ENCODE measurements at places on chromosomes 12 and 14. TPM values are rescaled to one million over a fixed set of nuclear protein-coding genes. Genes with fewer than 3 reads are reported as not detected.

GRCh38 chr14:98954349-98955000, 317.5 kb downstream of the BCL11B start:
- H3K4me1 ChIP-seq = peaks cover 38% of the 10 kb centered on the region
- DNase-seq = no peak
- no peak overlapping the region for H3K4me3 ChIP-seq

DNA sequence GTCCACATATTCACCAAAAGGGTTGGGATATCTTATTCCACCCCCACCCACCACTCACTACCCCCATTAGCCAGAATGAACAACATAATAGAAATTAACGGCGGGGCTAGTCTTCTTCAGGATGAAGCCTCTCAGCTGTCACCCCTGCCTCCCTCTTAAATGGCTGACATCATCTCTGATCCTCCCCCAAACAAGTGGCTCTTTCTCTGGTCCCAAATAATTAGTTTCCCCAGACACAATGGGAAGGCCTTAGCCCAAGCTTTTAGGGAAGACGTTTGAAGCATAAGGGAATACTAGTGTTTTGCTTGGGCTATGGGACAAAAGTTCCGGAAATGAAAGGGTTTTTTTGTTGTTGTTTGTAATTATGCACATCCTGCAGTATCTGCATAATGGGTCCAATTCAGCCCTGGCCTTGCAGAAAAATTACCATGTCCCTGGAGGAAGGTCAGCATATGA, 13.8 kb downstream of the STON2 start:
- peaks cover 4% of the 10 kb centered on the region for H3K4me1 ChIP-seq
- H3K27me3 ChIP-seq = no peaks in the 10 kb centered on the region
- no peak overlapping the region for H3K4me3 ChIP-seq
- no peak overlapping the region for H3K27ac ChIP-seq
- no peaks in the 10 kb centered on the region for H3K36me3 ChIP-seq
- DNase-seq = no peak

DNA sequence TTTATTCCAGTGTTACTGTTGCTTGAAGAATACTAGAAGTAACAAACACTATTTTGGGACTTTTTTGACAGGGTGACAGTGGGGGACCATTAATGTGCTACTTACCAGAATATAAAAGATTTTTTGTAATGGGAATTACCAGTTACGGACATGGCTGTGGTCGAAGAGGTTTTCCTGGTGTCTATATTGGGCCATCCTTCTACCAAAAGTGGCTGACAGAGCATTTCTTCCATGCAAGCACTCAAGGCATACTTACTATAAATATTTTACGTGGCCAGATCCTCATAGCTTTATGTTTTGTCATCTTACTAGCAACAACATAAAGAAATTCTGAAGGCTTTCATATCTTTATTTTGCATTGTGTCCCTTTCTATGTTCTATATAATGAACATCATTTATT, 44.5 kb downstream of the TMPRSS12 start:
- H3K36me3 ChIP-seq = no peaks in the 10 kb centered on the region
- no peak for DNase-seq
- no peak overlapping the region for H3K4me3 ChIP-seq
- no peaks in the 10 kb centered on the region for H3K4me1 ChIP-seq

The PIANP gene
- total RNA-seq = not detected

GRCh38 chr14:105299654-105300541, 903 bp downstream of the BRF1 start:
- peak overlapping the region; percentile 95 for H3K27ac ChIP-seq
- no peaks in the 10 kb centered on the region for H3K36me3 ChIP-seq
- DNase-seq = peak; percentile 77
- no peaks in the 10 kb centered on the region for H3K27me3 ChIP-seq
- H3K4me1 ChIP-seq = peaks cover 25% of the 10 kb centered on the region

DNA sequence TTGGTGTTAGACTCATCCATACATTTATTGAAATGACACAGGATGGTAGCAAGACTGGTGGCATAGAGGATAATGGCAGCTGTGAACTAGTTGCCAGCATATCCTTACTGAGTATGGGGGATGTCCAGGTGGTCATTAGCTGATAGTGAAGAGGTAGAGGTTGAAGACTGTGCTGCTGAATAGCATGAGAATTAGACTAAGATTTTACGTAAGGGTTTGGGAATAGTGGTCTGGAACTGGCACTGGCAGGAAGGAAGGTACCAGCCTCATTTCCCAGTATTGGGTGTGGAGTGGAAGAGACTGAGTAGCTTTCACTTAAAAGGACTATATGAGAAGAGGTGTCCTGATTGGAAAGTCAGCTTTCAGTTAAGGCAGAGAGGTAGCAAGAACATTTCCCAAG, 6.5 kb downstream of the ERC1 start:
- H3K4me3 ChIP-seq = no peak overlapping the region
- DNase-seq = no peak
- peaks cover 7% of the 10 kb centered on the region for H3K4me1 ChIP-seq
- H3K27ac ChIP-seq = no peak overlapping the region
- no peaks in the 10 kb centered on the region for H3K27me3 ChIP-seq
- no peaks in the 10 kb centered on the region for H3K36me3 ChIP-seq

DNA sequence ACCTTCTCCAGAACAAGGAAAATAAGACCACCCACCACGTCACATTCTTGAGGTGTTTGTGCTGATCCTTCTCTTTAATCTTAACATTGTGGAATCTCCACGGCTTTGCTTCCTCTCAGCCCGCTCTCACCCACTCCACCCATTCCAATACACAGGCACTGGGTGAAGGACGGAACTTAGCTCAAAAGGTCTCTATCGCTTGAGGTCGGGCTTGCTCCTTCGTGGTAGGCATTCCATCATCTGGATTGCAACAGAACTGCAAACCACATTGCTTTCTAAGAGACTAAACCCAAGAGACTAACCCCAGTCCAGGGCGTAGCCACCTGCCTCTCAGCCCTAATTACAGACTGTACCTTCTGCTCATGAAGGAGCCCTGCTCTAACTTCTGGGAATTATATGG, 24.0 kb upstream of the MDM2 start:
- H3K27me3 ChIP-seq = no peaks in the 10 kb centered on the region
- H3K4me3 ChIP-seq = no peak overlapping the region
- H3K4me1 ChIP-seq = peaks cover 32% of the 10 kb centered on the region
- DNase-seq = no peak
- no peak overlapping the region for H3K27ac ChIP-seq
- H3K36me3 ChIP-seq = no peaks in the 10 kb centered on the region

The PDE3A gene
- 3.4 TPM for total RNA-seq

The LYZ gene
- total RNA-seq = 18.7 TPM

GRCh38 chr14:31122098-31122611, 85.4 kb downstream of the HECTD1 start:
- H3K27ac ChIP-seq = no peak overlapping the region
- H3K4me1 ChIP-seq = no peaks in the 10 kb centered on the region
- H3K4me3 ChIP-seq = no peak overlapping the region
- peaks cover 86% of the 10 kb centered on the region for H3K36me3 ChIP-seq
- no peak for DNase-seq

- no peak for DNase-seq
- no peak overlapping the region for H3K27ac ChIP-seq
- no peaks in the 10 kb centered on the region for H3K27me3 ChIP-seq
- H3K4me3 ChIP-seq = no peak overlapping the region
- no peaks in the 10 kb centered on the region for H3K36me3 ChIP-seq
These were observed 53.7 kb downstream of the GCH1 start for GRCh38 chr14:54848910-54849309.

DNA sequence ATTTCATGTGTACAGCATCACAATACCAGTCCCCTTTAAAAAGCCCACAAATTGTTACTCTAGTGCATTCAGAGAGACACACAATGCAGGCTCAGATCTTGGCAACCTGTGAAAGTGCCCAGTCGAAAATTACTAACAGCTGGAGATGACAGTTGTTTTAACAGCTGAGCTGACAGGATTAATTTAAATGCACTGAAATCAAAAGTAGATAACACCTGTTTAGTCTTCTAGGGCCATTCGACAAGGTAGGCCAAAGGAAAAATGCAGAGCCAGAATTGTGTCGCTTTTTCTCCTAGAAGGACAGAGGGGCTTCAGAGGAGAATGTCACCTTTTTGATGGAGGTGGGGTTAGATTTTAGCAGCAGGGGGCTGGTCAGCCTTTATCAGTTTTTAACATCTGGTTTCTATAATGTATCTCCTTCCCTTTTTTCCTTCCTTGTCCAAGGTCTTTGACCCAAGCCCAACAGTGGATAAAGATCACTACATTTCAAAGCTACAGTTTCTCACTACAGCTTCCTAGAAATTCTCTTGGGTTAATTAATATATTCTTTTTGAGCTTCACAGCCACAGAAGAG, 139.1 kb downstream of the SOX5 start:
- no peak overlapping the region for H3K27ac ChIP-seq
- no peaks in the 10 kb centered on the region for H3K36me3 ChIP-seq
- DNase-seq = no peak
- no peaks in the 10 kb centered on the region for H3K4me1 ChIP-seq
- H3K4me3 ChIP-seq = no peak overlapping the region

GRCh38 chr12:89821896-89822295, 113.3 kb upstream of the ATP2B1 start:
- no peaks in the 10 kb centered on the region for H3K4me1 ChIP-seq
- no peak overlapping the region for H3K27ac ChIP-seq
- no peaks in the 10 kb centered on the region for H3K36me3 ChIP-seq
- H3K27me3 ChIP-seq = no peaks in the 10 kb centered on the region

The FBLN5 gene
- total RNA-seq = 44.3 TPM

GRCh38 chr14:77601846-77602619, 14.4 kb downstream of the SPTLC2 start:
- no peak overlapping the region for H3K27ac ChIP-seq
- DNase-seq = no peak
- peaks cover 40% of the 10 kb centered on the region for H3K4me1 ChIP-seq
- H3K36me3 ChIP-seq = peaks cover 3% of the 10 kb centered on the region
- no peak overlapping the region for H3K4me3 ChIP-seq
- H3K27me3 ChIP-seq = no peaks in the 10 kb centered on the region

DNA sequence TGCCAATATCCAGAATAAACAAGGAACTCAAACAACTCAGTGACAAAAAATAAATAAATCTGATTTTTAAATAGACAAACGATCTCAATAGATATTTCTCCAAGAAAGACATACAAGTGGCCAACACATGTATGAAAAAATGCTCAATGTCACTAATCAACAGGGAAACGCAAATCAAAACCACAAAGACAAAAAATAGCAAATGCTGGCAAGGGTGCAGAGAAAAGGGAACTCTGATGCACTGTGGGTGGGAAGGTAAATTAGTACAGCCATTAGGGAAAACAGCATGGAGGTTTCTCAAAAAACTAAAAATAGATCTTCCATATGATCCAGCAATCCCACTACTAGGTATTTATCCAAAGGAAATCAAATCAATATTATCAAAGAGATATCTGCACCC, 3.5 kb upstream of the EIF5 start:
- no peaks in the 10 kb centered on the region for H3K27me3 ChIP-seq
- no peak overlapping the region for H3K4me3 ChIP-seq
- H3K36me3 ChIP-seq = no peaks in the 10 kb centered on the region
- peak; percentile 4 for DNase-seq

GRCh38 chr12:120943482-120943881, 34.9 kb upstream of the HNF1A start:
- H3K27ac ChIP-seq = no peak overlapping the region
- DNase-seq = no peak
- H3K4me1 ChIP-seq = no peaks in the 10 kb centered on the region
- H3K27me3 ChIP-seq = no peaks in the 10 kb centered on the region

The PTPRR gene
- not detected for total RNA-seq

DNA sequence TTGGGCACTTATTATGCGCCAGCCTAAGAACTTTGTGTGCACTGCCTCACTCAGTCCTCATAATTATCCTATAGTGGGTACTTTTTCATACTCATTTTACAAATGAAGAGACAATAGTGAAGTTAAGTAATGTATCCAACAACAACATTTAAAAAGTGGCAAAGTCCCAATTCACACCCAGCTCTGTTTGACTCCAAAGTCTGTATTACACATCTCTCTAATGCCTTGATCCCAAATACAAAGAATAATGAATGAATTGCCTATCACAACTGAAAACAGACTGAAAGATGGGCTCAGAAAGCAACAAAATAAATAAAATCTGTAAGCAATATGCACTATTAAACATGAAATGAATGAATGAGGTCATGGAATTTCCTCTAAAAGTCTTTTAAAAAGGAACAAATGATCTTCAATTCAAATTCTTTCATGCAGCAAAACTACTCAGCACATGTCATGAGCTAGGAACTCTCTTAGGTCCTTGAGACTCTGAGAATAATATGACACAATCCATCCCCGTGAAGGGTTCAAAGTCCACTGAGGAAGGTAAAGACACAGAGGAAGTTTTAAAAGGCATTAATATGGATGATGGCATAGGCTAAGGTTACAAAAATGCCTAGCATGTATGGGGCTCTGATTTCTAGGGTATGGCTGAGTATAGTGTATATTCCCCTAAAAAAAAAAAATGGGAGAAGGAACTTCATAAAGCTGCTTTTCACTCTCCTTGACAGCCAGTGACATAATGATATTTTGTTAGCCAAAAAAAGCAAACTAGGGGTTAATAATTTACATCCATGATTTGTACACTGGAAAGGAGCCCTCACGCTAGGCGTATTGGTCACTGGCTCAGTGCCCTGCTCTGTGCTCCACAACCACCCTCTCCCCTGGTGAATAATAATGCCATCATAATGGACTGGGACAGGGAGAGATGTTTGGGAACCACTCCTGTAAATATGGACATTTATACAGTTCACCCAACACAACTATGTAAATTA, 103.4 kb downstream of the SLC2A13 start:
- no peak overlapping the region for H3K27ac ChIP-seq
- no peaks in the 10 kb centered on the region for H3K27me3 ChIP-seq
- H3K4me3 ChIP-seq = no peak overlapping the region
- DNase-seq = no peak
- no peaks in the 10 kb centered on the region for H3K36me3 ChIP-seq

DNA sequence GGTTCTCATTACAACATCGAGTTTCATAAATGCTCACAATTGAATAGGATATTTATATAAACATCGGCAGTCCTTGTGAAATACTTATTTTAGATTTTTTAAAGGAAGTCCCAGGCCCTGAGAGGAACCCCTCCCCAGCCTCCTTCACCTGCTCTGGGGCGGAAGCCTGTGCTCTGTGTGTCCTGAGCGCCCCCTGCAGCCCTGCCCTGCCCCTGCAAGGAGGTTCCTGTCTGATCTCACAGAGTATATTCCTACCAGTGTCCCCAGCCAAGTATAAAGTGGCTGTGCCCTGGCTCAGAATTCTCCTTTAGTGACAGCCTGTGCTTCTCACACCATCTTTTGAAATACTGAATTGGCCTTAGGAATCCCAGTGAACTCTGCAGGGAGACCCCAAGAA, 659.5 kb downstream of the TMEM121 start:
- no peaks in the 10 kb centered on the region for H3K36me3 ChIP-seq
- no peak overlapping the region for H3K27ac ChIP-seq
- peaks cover 4% of the 10 kb centered on the region for H3K27me3 ChIP-seq
- DNase-seq = no peak
- H3K4me3 ChIP-seq = no peak overlapping the region

The NAV3 gene
- total RNA-seq = 11.7 TPM

- no peaks in the 10 kb centered on the region for H3K27me3 ChIP-seq
- DNase-seq = no peak
- H3K4me3 ChIP-seq = no peak overlapping the region
- H3K27ac ChIP-seq = no peak overlapping the region
- H3K36me3 ChIP-seq = peaks cover 96% of the 10 kb centered on the region
These were observed 6.6 kb upstream of the NOP2 start for GRCh38 chr12:6574576-6575295.

- H3K36me3 ChIP-seq = no peaks in the 10 kb centered on the region
- no peaks in the 10 kb centered on the region for H3K4me1 ChIP-seq
- no peak overlapping the region for H3K27ac ChIP-seq
- DNase-seq = no peak
- peaks cover 2% of the 10 kb centered on the region for H3K27me3 ChIP-seq
- H3K4me3 ChIP-seq = no peak overlapping the region
These were observed 138.1 kb upstream of the RMST start for GRCh38 chr12:97324471-97324870.

The TMEM30B gene
- 32.7 TPM for total RNA-seq

The MAPK1IP1L gene
- total RNA-seq = 51.2 TPM
